ENCODE measurements at places on chromosomes 11 and 22.

GRCh38 chr22:42967933-42968332, 47.0 kb downstream of the PACSIN2 start:
- DNase-seq: no peak

DNA sequence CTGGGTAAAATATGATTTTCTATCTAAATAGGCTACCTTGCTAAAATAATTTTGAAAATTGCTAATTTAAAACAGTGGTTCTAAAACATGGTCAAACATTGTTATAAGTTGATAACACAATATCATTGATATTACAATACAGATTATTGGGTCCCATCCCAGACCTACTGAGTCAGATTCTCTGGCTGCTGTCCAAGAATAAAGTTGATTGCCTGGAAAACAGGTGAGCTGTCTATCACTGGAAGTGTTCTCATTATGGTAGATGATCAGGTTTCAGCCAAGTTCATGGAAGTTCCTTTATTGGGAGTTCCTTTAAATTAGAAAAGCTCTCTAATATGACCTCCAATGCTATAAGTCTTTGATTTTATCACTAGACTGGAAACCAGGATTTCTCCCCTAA, 52.3 kb downstream of the SC5D start:
- DNase-seq: no peak

- DNase-seq: no peak
Measured at GRCh38 chr11:17498058-17498457, 21.4 kb upstream of the ABCC8 start.

- no peak for DNase-seq
Measured at GRCh38 chr11:64450168-64450560, 91.2 kb downstream of the RPS6KA4 start.

DNA sequence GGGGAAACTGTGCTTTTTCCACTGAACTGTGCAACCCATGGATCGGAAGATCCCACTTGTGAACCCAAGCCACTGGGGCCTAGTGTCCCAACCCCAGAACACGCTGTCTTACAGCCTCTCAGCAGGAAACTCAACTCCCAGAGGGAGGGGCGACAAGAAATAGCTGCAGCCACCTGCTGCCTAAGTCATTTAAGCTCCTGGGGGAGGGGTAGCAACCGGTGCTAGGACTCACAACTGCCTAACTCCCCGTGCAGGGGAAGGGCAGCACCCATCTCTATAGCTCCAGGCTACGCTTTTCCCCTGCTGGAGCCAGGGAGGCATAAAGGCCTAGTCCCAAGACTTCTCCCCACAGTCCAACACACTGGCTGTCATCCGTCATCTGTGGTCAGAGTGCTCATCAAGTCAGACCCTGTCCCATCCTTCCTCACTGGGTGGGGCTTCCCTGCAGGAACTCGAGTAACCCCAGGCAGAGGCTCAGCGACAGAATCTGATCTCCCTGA, 363.0 kb downstream of the LUZP2 start:
- no peak for DNase-seq

- no peak for DNase-seq
Measured at GRCh38 chr11:44562845-44563460, 2.5 kb upstream of the CD82 start.

GRCh38 chr11:111598559-111598958, 3.7 kb upstream of the SIK2 start:
- DNase-seq: no peak

- DNase-seq: no peak
Measured at GRCh38 chr11:7671347-7672215, 1.7 kb downstream of the CYB5R2 start.

GRCh38 chr22:28074526-28074925, 155.5 kb upstream of the PITPNB start:
- no peak for DNase-seq

- no peak for DNase-seq
Measured at GRCh38 chr11:133732109-133732674, 113.1 kb downstream of the SPATA19 start.

DNA sequence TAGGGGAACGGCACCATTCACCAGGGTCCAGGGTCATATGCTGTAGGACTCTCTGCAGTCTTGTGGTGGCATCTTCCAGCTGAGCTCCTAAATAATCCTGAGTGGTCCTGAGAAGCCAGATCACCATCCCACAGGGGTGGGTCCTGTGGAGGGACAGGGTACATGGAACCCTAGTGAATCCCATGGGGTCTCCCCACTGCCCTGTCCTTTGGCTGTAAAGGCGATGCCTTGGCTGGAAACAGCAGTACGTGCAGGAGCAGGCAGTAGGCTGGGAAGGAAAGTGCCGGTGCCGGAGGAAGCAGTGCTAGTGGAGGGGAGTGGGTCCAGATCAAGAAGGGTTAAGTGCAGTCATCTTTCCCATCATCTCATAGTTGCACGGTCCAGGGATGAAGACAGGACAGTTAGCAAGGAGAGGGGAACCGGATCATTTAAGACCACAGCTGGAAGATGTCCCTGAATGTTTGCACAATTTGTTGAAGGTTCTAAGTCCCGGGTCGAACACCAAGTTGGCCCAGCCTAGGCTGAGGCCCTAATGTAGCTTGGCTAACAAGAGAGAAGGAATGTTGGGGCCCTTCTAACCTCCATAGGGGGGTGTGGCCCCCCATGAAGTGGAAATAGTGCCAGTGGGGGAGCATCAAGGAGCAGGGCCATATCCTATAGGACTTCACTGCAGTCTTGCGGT, 18.1 kb downstream of the TSPAN32 start:
- DNase-seq: no peak

GRCh38 chr11:61690706-61691379, 10.7 kb downstream of the DAGLA start:
- DNase-seq: no peak

GRCh38 chr11:43358279-43358800, 380 bp upstream of the TTC17 start:
- no peak for DNase-seq

DNA sequence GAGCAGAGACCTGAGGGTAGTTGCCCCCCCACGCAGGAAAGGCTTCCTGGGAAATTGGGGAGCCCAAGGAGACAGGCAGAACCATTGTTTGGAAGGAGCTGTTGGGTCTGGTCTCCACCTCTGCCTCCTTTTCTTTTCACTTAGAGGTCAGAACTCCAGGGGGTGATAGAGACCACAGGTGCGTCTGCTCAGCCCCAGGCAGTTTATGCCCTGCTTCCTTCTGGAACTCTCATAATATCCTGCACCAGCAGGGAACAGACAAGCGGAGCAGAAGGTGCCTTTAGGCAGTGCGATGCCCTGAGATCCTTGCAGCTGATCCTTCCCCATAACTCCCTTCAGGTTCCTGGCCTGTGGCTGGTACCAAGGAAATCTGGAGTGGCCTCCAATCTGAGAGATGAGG, 120.2 kb downstream of the NECTIN1 start:
- DNase-seq: no peak

DNA sequence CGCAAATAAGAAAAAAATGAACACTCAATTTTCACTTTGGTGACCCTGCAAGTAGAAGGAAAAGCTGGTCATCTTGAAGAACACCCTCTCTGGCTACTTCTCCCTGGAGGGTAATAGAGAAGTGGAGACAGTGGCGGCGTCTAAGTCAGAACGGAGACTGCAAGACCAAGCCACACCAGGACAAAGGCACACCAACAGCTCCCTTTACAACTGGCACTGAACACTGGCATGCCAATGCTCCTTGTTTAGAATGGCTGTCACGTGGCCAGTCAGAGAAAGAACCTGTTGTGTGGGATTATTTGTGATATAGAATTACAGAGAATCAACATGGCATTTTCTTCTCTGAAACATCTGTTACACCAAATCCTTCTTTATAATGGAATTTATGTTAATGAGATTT, 61.3 kb upstream of the YPEL1 start:
- DNase-seq: no peak

DNA sequence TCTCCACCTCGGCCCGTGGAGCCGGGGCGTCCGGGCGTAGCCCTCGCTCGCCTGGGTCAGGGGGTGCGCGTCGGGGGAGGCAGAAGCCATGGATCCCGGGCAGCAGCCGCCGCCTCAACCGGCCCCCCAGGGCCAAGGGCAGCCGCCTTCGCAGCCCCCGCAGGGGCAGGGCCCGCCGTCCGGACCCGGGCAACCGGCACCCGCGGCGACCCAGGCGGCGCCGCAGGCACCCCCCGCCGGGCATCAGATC, 439 bp downstream of the YAP1 start:
- DNase-seq: no peak

GRCh38 chr11:119342023-119342300, 1.3 kb upstream of the C1QTNF5 start:
- DNase-seq: no peak

GRCh38 chr11:118401880-118402590, 629 bp downstream of the ATP5MG start:
- no peak for DNase-seq

GRCh38 chr22:24455751-24456426, 28.5 kb downstream of the ADORA2A start:
- DNase-seq: no peak

DNA sequence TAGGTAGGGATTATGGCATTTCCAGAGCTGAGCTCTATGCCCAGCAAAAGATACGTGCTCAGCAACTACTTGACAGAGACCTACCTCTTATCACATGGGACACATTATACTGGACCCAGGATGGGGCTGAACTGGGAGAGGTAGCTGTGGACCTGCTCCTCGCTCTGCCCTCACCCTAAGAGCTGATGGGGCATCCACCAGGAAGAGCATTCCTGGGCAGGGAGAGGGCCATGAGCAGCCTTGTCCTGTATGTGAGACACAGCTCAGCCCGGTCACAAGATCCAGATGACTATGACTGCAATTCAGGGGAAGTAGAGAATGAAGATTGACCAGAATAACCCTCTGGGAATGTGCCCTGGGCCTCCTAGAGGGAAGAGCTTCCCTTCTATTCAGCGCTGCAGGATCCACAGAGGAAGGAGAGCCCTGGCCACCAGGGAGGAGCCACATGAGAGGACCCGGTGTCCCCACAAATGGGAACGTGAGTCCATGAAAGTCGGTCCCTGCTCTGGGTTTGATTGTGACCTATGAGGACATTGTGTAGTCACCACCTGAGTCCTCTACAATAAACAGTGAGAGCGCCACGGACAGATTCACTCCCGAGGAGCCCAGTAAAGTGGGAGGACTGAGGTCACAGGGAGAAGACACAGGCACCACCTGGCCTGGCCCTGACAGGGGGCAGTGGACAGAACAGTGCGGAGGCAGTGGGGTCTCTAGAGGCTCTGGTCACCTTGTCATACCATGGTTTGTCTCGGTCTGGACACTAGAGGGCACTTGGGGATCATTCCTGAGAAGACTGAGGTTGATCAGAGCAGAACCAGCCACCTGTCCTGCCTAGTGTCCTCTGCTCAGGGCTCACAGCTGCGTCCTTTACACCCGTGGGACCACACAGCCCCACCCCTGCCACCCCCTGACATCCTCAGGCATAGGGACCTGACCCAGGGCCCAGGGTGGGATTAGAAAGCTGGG, 99.5 kb downstream of the ZNF280B start:
- DNase-seq: no peak

DNA sequence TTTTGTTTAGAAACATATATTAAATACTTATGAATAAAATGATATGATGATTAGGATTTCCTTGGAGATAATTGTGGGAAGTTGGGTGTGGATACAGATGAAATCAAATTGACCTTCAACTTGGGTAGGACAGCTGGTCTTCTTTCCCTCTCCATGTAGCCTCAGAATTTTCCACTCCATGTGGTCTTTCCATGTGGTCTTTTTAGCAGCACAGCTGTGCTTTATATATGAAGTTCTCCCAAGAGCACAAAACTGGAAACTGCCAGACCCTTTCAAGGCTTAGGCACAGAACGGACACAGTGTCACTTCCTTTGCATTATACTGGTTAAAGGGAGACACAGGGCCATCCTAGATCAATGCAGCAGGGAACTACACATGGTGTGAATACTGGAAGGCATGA, 28.6 kb downstream of the FAM76B start:
- DNase-seq: no peak

DNA sequence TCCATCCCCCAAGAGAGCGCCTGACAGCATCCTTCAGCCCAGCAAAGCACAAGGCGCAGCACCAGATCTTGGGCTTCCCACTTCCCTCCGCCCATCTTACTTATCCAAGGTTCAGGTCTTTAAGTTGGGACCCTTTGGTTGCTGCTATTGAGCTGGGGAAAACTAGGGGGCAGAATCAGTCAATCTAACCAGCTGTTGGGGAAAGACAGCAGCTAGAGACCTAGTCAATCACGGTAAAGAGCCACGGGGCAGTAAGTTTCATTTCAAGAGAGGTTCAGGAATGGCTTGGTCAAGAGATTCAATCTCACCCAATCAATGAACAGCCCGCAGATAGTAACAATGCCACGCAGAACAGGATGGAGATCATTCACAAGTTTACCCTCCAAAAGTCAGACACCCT, 1.7 kb downstream of the ABTB2 start:
- DNase-seq: no peak

GRCh38 chr11:88618327-88619070, 281.0 kb upstream of the CTSC start:
- DNase-seq: no peak

DNA sequence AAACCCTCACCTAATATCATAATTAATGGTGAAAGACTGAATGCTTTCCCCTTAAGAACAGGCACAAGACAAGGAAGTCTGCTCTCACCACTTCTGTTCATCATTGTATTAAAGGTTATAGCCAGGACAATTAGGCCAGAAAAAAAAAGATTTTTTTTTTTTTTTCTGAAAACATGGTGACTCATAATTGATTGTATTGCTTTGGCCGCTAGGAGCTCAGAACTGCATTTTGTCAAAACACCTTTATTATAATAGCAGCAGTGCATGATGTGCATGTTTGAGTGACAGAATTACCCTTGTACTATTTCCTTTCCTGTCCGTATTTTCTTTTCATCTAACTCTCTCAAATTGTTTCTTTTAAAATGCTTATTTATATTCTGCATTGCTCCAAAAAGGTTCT, 98.1 kb downstream of the RNF169 start:
- DNase-seq: no peak

DNA sequence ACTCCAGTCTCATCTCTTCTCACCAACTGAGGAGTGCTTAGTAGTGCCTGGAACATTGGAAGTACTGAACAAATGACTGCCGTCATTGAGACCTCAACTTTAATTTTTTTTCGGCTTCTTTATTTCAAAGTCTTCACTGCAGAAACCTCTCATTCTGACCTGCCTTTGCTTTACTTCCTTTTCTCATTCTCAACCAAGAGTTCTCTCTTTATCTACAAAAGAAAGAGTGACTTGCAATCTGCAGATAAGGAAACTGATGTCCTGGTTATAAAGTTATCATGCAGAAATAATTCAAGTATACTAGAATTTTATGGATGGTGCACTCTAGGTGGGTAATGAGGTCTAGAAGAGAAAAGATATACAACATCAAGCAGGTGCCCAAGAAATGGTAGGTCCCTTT, 1.2 kb upstream of the EED start:
- no peak for DNase-seq
